NCI-H526 (cell line): ENCODE measurements at places on chromosomes 1 and 21.

DNA sequence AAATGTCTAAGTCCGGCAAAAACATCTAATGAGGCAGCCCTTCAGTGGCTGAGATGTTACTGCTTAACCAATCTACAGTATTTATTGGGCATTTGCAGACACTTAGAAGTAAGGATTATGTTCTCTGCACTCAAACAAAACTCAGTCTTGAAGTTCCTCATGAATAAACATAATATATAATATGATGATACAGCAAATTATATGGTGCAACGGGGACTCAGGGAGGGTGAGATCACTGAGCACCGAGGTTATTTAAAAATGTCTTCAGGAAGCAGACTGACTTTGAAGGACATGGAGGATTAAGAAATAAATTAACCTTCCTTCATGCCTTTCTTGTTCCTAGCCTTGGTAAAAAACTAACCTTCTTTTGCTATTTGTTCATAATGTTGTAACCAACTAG lies 27.9 kb downstream of the WDR64 start:
- DNase-seq, result no peak

DNA sequence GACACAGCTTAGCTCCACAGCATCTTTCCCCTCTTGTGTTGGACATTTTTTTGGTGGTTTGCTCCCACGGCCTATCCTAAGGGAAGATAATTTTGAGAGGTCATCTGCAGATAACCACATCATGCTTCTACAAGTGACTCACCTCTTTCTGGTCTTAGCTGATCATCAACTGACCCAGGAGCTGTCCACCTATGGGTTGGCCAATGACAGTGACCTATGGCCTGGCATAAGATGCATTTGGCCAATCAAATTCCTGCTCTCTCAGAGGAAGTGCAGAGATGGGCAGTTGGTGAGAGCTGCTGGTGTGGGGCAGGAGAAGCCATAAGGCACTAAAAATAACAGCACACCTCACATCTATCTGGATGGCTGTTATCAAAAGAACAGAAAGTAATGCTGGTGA lies 100.0 kb upstream of the CLDN14 start:
- no peak for DNase-seq

DNA sequence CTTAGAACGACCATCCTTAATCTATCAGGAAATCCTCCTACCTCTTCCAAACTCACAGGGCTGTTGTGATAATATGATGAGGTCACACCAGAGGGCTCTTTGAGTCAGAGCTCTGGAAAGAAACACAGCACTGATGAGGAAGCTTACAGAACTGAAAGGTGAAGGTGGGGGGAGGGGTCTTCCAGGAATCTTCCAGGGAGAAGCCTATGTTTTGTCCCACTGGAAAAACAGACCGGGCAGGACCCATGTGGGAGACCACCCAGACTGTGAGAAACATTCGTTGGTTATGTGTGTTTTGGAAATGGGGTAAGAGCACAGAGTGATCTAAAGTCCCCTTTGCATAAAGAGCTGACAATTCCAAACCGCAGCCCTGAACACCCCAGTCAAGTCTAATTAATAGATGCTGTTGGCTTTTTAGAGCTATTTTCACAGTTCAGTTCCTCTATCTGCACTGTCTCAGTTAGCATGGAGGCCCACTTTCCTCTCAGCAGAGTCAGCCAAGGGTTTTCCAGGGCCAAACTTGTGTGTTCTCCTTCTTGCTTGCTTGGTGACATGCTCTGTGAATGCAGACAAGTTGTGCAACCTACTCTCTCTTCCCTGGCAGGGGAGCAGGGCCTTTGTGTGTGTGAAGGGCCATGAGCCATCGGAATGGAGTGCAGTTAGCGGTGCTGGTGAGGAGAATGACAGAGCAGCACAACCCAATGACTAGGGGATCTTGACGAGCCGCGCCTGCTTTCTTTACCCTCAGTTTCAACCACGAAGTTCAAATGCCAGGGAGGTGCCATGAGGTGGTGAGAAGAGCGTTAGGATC lies 12.3 kb downstream of the PHLDA3 start:
- DNase-seq, result no peak

DNA sequence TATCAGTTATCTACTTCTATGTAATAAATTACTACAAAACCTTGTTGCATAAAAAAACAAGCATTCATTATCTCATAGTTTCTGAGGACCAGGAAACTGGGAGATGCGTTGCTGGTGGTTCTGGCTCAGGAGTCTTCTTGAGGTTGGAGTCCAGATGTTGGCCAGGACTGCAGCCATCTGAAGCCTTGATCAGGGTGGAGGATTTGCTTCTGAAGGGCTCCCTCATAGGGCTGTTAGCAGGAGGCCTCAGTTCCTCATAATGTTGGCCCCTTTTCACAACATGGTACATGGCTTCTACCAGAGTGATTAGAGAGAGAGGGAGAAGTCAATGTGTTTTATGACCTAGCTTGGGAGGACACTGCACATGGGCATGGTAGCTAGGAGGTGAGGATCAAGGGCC lies 137.4 kb downstream of the CNIH3 start:
- DNase-seq, result no peak

DNA sequence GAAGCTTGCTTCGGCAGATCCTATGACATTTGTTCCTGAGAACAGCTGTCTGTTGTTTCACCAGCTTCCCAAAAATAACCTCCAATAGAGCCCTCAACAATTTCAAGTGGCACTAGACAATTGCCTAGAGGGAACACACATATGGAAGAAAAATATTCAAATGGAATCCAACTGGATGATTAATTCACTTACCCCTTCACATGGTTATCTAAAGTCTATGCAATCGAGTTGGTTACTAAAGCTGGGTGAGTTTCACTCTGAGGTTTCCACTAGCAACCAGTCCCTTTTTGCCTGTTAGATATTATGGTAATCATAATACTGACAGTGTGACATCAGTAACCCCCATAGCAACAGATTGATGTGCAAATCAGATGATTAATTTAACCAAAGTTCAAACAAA lies at the start of gene LEMD1:
TSS of gene LEMD1 (minus strand) at position 259 of the 400 bp plus-strand sequence. CDS start 1,520 bp downstream, outside the sequence.
- DNase-seq, result no peak

- no peak for DNase-seq
Measured at GRCh38 chr1:36606641-36607262, 124.0 kb upstream of the CSF3R start.

- DNase-seq, result peak; percentile 80
Measured at GRCh38 chr1:27724961-27725373, 794 bp upstream of the FAM76A start.

GRCh38 chr1:203320591-203321272 lies 15.4 kb downstream of the BTG2 start:
- peak; percentile 86 for DNase-seq

- DNase-seq, result no peak
Measured at GRCh38 chr1:201501812-201502510, 5.0 kb downstream of the CSRP1 start.

DNA sequence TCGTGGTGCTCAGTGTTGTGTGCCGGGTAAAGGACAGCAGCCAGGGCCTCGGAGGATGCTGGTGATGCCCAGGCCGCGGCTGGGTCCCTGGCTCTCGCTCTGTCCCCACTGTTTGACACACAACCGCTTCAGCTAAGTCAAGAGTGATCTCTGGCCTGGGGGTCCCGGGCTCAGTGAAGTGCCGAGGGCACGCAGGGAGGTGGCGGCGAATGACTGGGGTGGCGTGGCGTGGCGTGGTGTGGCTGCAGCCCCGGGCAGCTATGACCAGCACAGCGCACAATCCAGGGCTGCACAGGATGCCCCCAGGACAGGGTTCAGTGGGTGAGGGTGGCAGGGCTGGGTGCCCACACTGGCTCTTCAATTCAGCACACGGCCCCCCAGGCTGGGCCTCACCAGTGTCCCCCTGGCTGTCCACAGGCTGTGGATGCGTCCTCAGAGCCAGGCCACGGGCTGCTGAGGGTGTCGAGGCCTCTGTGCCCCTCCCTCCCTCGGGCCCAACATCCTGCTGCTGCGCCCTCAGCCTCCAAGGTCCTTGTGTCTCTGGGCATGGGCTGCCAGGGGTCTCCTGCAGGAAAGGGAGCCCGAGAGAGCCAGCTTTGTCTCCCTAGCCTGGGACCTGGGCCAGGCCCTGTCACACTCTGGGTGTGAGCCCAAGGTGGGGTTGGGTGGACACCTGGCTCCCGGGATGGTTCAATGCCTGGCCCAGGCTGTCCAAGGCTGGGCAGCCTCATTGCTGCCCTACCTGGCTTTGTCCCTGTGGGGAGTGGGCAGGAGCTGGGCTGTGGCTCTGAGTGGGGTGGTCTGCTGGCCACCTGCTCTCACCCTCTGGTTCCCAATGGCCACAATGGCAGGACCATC lies 12.0 kb upstream of the SKI start:
- DNase-seq, result no peak

DNA sequence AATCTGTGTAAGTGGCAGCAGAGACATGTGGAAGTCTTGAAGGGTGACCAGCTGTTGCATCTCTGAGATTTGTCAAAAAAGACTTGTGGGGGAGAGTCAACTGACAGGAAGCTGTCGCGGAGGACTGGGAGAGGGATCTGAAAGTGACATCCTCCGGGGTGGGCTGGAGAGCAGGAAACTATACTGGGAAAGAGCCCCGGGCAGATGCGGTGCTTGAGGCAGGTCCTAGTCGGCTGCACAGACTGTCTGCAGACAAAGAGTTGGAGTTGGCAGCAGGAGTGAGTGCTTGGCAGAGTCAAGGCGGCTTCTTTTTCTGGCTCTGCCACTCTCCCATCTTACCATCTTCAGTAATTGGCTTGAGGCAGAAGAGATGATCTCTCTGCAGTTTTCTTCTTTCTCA lies 294.0 kb upstream of the C1orf87 start:
- DNase-seq, result no peak

GRCh38 chr1:203316626-203317093 lies 11.3 kb downstream of the BTG2 start:
- no peak for DNase-seq

- DNase-seq, result no peak
Measured at GRCh38 chr1:87170157-87170556, 158.5 kb upstream of the LMO4 start.

GRCh38 chr1:8431019-8431418 lies 113.1 kb downstream of the SLC45A1 start:
- DNase-seq, result no peak

DNA sequence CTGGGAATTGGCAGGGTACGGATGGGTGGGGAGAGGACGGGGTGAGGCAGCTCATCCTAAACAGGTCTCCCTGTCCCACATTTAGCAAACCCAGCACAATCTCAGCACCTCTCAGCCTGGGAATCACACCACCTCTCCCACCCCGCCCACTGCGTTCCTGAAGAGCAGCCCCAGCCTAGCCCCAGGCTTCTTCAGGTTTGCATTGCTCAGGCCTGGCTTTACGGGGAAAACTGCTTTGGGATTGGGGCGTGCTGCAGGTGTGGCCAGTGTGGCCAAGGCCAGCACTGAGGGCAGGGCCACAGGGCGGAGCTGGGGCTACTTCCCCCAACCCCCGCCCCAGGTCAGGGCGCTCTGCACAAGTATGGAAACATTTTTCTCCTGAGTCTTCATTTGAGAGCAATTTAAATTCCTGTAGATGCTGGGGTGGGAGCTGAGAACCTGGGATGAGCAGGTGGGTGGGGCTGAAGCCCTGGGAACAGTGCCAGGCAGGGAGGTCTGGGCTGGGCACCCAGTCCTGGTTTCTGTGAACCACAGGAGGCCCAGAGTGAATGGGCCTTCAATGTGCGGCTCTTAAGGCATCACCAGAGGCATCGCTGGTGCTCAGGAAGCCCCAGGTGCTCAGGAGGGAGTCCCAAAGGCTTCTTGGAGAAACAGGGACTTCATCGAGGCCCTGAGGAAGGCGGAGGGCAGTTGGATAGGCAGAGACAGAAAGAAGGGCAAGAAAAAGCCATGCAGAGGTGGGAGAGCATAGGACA lies 24.1 kb downstream of the TNNT2 start:
- DNase-seq, result no peak

GRCh38 chr1:184890539-184890973 lies 83.8 kb downstream of the NIBAN1 start:
- DNase-seq, result no peak

GRCh38 chr1:25556132-25556670 lies 12.8 kb downstream of the LDLRAP1 start:
- no peak for DNase-seq

- DNase-seq, result no peak
Measured at GRCh38 chr1:114009393-114009792, 30.1 kb downstream of the OLFML3 start.

GRCh38 chr1:36481771-36482723 lies 666 bp downstream of the CSF3R start:
- no peak for DNase-seq

DNA sequence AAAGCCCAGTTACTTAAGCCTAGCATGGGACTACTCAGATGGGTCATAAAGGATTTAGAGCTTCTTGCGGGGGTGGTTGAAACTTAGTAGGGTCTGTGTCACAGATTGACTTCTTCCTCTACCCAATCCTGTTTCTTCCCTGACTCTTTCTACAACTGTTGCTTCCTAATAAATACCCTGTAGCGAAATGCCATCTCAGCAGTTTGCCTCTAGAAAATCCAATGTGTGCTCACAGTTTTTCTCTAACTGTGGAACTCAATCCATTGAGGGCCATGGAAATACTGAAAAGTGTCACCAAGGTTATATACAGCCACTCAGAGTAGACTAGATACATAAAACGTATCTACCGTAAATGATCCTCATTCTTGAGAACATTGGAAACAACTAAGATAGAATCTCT lies 217.7 kb downstream of the COL24A1 start:
- DNase-seq, result no peak

GRCh38 chr1:6321205-6321604 lies 60.3 kb upstream of the GPR153 start:
- DNase-seq, result no peak

- DNase-seq, result peak; percentile 58
Measured at GRCh38 chr1:156393095-156393494, 24.1 kb downstream of the RHBG start.

GRCh38 chr1:211511947-211512346 lies 20.0 kb upstream of the RD3 start:
- no peak for DNase-seq

- DNase-seq, result no peak
Measured at GRCh38 chr1:59967141-59967697, 40.6 kb upstream of the CYP2J2 start.

DNA sequence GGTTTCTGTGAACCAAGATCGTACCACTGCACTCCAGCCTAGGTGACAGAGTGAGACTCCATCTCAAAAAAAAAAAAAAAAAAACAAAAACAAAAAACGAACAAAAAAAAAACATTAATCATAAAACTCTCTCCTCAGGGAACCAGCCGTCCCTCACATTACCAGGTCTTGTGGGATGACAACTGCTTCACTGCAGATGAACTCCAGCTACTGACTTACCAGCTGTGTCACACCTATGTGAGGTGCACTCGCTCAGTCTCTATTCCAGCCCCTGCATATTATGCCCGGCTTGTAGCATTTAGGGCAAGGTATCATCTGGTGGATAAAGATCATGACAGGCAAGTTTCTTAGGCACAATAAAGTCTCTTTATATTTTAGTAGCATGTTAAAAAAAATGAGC lies 32.3 kb upstream of the AGO1 start:
- DNase-seq, result no peak

DNA sequence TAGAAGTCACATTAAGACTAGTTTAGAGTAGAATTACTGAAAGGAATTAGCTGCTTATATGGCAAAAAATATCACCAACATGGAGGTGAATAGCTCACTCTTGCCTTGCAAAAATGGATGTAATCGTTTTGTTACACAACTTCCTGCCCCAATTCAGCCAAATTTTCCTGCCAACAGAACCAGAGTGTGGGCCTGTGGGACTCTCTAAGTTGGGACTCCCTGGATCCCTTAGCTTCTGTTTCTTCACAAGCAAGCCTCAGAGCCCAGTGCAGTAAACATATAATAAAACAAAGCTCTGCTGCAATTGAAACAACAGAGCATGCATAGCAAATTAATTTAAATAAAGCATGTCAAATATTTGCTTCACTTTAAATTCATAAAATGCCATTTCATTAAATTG lies 232.5 kb downstream of the TNR start:
- no peak for DNase-seq

- no peak for DNase-seq
Measured at GRCh38 chr1:52534928-52535764, 17.7 kb downstream of the TUT4 start.
